ENCODE measurements at places on chromosomes 1 and 21.

DNA sequence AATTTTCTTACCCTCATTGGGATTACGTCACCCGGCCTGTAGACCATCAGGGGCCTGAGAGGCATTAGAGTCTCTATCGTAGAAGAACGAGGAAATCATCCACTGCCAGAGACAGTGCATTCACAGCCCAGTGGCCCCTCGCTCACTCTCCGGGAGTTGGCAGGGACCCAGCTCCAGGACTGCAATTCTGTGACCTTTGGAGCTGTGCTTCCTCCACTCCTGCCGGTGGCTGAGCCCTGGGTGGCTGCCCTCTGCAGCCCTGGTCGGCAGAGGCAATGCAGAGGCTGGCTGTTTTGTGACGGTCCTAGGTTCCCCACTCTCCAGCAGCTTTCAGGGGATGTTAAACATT lies 12.7 kb downstream of the SLC37A1 start:
- no peak for DNase-seq

- peak; percentile 39 for DNase-seq
These were observed 23.9 kb downstream of the GNAT2 start for GRCh38 chr1:109595531-109595930.

DNA sequence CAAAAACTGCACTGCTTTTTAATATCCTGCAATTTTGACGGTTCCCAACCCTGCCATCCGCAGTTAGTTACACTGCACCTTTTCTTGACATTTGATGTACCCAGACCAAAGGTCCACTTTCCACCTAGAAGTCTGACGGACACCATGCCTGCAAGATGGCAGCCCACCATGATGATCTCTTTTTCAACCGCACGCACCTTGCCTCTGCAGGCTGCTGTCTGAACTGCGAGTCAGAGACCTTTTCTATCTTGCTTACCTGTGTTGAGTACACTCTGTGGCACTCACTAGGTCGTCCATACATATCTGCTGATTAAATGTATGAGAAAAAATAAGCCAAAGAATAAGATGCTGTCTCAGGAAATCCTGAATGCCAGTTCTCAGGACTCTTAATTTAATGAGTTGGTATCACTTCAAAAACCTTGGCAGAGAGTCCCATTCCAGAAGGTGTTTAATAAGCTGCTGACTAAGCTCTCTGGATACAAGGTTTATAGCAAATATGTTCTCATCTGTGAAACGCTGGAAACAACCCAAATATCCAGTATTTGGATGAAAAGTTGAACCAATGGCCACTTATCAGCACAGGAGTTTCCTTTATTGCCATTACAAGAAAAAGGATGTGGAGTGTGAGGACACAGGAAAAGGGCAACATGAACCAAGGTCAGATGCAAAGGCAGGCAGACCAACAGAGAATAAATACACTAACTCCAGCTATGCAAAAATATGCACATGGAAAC lies 37.9 kb downstream of the GNG12 start:
- no peak for DNase-seq

DNA sequence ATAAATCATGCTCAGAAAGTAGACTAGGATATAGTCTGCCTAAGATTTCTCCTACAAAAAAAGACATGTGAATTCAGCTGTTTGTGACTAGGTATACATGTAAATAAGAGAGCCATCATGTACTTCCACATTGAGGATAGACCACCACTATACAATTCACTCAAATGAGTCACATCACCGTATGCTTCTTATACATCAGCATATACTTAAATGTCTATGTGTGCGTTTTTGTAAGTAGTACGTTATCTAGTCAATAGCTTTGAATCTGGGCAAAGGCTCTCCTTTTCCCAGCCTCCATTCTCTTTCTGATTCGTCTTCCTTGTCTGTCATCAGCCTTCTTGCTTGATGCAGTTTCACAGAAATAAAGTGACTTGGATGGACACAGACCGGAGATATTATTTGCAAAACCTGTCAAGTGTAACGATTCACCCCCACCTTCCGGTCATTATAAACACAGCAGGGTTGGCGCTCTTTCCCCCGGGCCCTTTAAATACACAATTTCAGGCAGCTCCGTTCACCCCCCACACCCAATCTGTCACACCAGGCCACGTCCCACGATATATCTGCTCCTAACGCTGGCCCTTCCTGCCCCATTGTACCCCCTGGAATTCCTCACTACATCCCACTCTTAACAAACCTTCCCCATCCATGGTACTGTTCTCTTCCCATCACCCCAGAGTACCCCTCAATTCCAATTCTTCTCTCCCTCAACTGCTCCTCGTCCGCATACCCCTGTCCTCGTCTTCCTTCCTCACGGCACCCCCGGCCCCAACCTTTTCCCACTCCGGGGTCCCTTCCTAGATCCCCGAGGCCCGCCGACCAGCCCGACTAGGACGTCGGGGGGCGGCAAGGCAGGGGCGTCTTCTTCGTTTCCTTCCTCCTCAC lies 636 bp downstream of the VAMP4 start:
- peak; percentile 52 for DNase-seq

DNA sequence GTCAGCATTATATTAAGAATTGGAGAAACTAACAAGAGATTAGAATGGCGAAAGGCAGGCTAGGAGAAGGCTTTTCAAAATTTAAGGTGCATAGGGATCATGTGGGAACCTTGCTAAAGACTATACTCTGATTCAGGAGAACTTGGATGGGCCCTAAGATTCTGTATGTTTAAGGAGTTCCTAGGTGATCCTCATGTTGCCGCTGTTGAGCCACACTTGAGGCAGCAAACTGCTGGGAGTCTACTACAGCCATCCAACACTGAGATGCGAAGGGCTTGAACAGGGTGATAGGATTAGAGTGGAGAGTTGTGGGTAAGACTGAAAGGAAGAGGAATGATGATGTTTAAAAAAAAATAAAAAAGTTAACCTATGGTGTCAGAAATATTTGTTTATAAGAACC lies 1013.2 kb downstream of the MRPL39 start:
- DNase-seq: no peak

DNA sequence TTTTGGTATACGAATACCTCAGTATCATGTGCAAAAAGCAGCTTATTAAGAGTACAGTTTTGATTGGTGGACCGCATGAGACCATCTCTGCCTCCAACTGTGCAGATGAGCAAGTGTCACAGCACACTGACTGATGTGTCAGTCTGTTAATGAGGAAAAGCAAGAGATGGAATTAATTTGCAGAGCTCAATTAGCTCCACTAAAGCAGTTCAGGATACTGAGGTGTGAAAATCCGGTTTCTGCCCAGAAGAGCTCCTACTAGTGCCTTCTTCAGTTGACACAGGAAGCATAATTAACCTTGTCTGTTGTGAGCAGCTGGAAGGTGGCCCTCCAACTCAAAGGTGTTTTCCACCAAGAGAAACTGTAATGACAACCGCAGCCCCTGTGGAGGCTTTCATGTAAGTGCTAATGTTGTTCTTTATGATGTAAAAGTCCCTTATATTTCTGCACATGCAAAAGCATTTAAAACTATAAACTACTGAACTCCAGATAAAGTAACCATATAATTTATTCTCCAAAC lies 44.3 kb downstream of the PCNX2 start:
- no peak for DNase-seq

GRCh38 chr1:152968248-152968647 lies 2.2 kb upstream of the SPRR4 start:
- DNase-seq: no peak

DNA sequence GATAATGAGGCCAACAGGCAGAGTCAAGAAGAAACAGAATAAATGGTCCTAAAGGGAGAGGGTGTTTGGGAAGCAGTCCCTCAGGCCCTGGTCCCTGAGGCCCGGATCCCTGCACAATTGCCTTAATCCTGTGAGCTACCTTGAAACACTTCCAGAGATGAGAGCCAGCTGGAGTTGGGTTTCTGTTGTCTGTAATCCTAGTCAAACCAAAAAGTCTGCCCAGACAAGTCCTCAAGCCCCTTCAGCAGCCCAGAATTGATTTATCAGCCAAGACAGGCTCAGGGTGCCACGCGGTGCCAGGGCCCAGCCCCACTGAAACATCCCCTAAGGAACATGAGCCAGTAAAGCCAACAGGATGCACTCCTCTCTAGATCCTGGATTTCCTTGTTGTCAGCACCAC lies 16.4 kb upstream of the CLSTN1 start:
- no peak for DNase-seq

- no peak for DNase-seq
These were observed 6.8 kb downstream of the GPR161 start for GRCh38 chr1:168129933-168130332.

DNA sequence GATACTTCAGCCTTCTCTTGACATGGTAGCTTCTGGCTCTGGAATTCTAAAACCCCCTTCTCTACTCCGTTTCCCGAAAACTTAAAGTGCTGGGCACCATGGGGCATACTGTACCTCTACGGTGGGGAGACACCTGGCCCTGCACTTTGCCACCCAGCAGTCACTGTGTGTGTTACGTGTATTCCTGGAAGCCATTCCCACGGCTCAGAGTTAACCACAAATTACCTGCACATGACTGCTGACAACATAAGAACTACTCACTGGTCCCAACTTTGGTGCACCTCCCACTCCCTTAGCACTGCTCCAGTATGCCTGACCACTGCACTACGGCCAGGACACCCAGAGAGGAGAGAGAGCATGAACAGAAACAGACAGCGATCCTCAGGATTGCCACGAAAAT lies 29.4 kb upstream of the TMPRSS2 start:
- DNase-seq: no peak

DNA sequence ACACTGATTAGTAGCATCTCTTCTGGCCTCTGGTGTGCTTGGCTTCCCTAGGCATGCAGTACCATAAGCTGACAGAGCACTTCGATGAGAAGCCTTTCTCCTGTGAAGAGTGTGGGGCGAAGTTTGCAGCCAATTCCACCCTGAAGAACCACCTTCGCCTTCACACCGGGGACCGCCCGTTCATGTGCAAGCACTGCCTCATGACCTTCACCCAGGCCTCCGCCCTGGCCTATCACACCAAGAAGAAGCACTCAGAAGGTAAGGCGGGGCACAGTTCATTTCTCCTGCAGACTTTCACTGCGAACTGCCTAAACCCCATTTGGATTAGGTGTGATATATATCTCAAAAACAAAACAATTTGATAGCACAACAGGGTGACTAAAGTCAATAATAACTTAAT lies 50.4 kb upstream of the EPHA8 start:
- no peak for DNase-seq

- DNase-seq: no peak
These were observed 14.2 kb downstream of the COL6A2 start for GRCh38 chr21:46111857-46112724.

GRCh38 chr1:113444857-113445256 lies 54.5 kb downstream of the MAGI3 start:
- DNase-seq: no peak

GRCh38 chr1:21622466-21623315 lies 46.5 kb downstream of the RAP1GAP start:
- DNase-seq: no peak

- peak; percentile 72 for DNase-seq
These were observed 36.4 kb downstream of the RCSD1 start for GRCh38 chr1:167666416-167666815.

DNA sequence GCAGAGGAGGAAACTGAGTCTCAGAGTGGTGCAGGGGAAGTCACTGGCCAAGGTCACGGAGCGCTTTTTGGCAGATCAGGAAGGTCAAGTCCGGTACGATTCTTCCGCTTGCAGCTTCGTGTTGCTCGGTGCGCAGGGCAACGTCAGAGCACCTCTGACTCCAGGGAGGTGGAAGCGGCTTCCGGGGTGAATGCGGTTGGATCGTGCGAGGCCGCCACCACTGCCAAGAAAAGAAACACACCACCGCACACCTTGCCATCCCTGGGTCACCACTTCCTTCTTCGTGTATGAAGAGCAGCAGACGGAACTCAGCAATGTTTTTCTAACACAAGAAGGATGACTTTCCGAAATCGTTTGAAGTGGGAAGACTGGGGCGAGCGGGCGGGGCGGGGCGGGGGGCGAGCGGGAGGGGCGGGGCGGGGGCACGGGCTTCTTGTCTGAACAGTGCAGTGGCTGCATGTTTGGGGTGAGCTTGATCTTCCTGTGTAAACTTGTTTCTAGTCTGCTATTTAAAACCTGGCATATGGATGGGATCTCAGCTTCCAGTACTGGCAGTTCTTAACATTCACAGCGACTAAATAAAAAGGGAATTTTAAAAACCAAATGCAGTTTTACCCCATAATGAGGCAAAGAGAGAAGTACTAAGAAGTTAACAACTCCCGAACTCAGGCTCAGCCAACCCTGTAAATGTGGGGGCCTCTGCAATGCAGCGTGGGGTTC lies 300.0 kb downstream of the RRAGC start:
- DNase-seq: no peak

DNA sequence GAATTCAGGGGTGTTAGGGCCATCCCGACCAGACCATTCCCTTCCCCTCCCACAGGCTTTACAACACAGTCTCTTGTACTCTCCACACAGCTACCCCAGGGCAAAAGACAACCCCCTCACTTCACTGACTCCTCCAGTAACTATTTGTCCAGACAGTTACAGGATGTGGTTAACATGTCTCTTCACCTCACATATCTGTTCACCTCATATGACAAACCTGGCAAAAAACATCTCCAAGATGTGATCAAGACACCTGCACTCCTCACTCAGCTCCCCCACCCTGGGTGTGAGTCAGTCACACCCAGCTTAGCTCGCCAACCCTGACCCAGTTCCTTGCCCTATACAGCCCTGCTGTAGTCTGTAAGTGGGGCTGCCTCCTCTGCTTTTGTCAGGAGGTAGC lies 490.5 kb upstream of the CHRM3 start:
- DNase-seq: no peak

Data from inflammatory macrophage treated with lipopolysaccharide for 1 hour (primary cell).